NAMALWA (cell line): ENCODE measurements at places on chromosomes 3 and 15.

- no peak for DNase-seq
These were observed 23.4 kb upstream of the CLEC3B start for GRCh38 chr3:45002720-45003119.

- DNase-seq = no peak
These were observed 132.1 kb upstream of the WNT5A start for GRCh38 chr3:55619046-55619808.

GRCh38 chr3:110106805-110107204 is 769.5 kb upstream of the DPPA4 start:
- DNase-seq = no peak

- DNase-seq = no peak
These were observed 32.5 kb upstream of the GOLGA8A start for GRCh38 chr15:34470091-34470490.

- no peak for DNase-seq
These were observed 177.6 kb upstream of the UBE3A start for GRCh38 chr15:25616471-25616870.

DNA sequence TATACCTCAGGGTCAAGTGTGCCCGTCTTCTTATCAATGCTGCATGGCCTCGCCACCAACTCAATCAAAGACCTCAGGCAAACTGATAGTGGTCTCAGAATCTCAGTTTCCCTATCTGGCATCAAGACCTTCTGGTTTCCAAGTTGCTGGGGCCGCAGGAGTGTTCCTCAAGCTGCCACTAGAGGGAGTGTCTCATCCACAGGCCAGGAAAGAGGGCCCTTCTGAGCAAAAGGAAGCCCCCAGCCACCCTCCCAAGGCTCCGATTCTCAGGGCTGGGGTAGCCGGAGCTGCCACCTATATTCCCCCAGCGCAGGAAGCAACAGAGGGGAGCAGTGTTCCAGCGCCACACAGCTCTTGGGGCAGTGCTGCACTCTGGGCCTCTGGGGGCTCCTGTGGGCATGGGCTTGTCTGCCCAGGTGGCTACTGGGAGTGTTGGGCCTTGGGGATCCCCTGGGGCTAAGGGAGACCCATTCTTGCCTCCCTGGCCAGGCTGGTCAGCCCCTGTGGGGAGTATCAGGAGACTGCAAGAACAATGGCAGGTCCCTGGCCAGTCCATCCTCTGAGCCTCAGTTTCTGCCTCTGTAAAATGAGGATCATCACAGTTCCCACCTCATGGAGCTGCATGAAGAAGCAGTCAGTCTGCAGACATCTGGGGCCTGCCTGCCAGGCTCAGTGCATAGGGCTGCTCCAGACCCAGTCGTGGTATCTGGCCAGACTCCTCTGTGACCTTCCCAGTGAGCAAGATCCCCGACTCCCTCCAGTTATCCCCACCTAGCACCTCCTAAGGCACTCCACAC is 23.4 kb upstream of the SEC13 start:
- peak; percentile 75 for DNase-seq

GRCh38 chr3:14455571-14456317 is 53.3 kb downstream of the SLC6A6 start:
- DNase-seq = no peak

GRCh38 chr3:42855547-42856380 is 19.9 kb downstream of the CYP8B1 start:
- DNase-seq = no peak

GRCh38 chr15:82944821-82945220 is 7.7 kb downstream of the HOMER2 start:
- peak; percentile 28 for DNase-seq

- no peak for DNase-seq
These were observed 11.8 kb upstream of the UACA start for GRCh38 chr15:70775160-70775559.

DNA sequence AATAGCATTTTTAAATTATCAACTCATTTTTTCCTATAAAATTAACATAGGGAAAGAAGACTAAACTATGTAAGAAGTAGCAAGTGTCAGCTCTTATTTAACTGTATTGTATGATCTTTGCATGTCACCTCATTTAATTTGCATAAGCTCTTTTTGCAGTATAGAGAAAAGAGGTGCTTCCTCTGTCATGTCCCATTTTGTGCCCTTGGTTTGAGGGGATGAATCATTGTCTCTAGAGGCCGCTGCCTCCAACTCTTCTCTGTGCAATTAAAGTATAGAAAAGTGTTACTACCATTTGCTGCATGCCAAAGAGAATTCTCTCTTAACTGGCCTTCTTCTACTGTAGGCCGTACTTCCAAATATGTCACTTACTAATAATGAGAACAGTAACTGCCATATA is 93.4 kb downstream of the LRRC28 start:
- DNase-seq = no peak

- DNase-seq = no peak
These were observed 546.0 kb upstream of the CFAP20DC start for GRCh38 chr3:59595830-59596229.

DNA sequence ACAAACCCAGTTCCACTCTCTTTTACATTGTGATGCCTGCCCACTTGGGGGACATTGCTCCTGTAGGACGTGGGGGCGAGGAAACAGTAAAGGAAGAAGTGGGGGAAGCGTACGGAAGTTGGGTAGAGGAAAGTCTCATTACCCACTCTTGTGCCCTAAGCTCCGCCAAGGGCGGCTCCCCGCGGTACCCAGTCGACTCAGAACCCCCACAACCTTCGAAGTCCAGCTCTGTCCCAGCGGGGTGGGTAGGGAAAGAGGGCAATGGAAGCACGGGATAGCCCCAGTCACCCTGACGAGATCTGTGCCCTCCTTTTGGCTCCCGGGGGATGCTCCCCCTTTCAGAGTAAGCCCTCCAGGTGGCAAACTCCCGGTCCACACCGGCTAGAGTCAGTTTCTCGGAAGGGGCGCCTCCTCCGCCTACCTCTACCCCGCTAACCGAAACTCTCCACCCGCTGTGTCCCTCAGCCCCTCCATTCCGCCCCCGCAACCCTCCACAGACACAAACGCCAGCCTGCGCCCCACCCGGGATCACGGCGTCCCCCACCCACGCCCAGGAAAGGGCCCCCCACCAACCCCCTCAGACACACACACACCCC is 527 bp downstream of the CSNK1G1 start:
- peak; percentile 51 for DNase-seq

GRCh38 chr15:33124811-33125210 is 69.7 kb downstream of the FMN1 start:
- no peak for DNase-seq

- DNase-seq = no peak
These were observed 27.6 kb downstream of the SLC28A1 start for GRCh38 chr15:84911879-84912660.

DNA sequence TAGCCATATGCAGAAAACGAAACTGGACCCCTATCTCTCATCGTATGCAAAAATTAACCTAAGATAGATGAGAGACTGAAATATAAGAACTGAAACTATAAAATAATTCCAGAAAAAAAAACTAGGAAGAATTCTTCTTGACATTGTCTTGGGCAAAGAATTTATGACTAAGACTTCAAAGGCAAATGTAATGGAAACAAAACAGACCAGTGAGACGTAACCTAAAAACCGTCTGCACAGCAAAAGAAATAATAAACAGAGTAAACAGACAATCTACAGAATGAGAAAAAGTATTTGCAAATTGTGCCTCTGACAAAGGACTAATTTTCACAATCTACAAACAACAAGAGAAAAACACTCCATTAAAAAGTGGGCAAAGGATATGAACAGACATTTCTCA is 92.3 kb downstream of the FAM227B start:
- no peak for DNase-seq

DNA sequence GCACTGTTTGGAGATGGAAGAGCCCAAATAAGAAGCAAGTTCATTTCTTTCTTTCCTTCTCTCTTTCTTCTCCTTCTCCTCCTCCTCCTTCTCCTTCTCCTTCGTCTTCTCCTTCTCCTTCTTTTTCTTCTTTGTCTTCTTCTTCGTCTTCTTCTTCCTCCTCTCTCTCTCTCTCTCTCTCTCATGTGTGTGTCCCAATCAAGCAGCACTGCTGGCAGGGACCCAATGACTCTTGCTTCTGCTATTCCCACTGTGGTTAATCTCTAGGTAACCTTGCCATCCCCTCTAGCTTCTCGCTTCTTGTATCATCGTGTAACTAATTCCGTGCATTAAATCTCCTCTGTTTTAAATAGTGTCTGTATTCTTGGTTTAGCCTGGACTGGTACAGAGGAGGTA is 26.1 kb upstream of the ZNF280D start:
- DNase-seq = no peak

- DNase-seq = peak; percentile 17
These were observed 24.3 kb downstream of the ARHGAP11B start for GRCh38 chr15:30650012-30650929.

GRCh38 chr3:13009132-13009945 is 63.9 kb downstream of the IQSEC1 start:
- peak; percentile 81 for DNase-seq

DNA sequence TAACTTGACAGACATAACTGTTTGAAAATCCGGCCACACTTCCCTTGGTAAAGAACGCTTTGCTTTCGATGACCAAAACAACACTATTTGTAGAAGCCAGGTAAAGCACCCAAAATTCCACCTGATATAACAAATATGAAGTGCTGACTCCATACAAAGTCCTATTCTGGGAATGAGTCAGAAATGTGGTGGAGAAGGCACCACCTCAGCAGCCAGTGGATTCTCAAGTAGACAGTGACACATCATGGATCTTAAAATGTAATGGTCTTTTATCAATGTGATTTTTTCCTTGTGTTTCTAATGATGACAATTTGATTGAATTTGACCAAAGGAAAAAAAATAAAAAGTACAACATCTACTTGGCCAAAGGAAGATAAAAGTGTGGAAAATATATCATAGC is 135.0 kb upstream of the WNT5A start:
- no peak for DNase-seq
